ENCODE measurements at places on chromosomes 13 and 19.

GRCh38 chr13:29510651-29511084 lies 84.8 kb downstream of the SLC7A1 start:
- DNase-seq: no peak

- DNase-seq: peak; percentile 64
Observed at GRCh38 chr13:27425918-27426630, 1.7 kb downstream of the GTF3A start.

- DNase-seq: no peak
Observed at GRCh38 chr19:15318241-15318691, 14.1 kb downstream of the BRD4 start.

DNA sequence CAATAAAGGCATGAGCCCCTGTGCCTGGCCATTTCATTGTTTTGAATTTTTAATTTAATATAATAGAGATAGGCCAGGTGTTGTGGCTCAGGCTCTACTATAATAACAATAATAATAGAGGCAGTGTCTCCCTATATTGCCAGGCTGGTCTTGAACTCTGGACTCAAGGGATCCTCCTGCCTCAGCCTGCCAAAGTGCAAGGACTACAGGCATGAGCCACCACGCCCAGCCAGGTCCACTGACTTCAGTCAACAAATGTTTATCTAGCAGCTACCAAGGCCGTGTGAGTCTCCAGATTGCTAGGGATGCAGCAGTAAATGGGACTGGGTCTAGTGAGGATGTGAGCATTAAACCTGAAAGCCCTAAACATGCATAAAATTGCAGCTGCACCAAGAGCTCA lies 13.8 kb upstream of the ILF3 start:
- DNase-seq: no peak

GRCh38 chr19:55206664-55207500 lies 2.4 kb downstream of the PTPRH start:
- DNase-seq: peak; percentile 14

DNA sequence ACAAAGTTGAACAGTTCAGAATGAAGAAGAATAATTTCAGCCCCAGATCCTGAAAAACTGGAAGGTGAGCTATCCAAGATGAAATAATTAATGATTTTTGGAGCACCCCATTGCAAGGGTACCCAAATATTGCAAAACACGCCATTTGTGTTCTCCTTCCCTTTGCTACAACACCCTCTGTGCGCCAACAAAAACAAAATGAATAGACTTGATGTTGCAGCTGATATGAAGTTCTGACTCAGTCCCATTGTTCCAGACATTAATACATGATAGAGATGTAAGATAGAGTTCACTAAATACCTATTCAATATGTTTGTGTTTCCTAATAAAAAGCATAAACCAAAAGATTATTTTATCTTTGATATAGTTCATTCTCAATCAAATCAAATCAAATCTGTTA lies 287.5 kb upstream of the SOX21 start:
- DNase-seq: no peak

GRCh38 chr19:54554006-54554405 lies 19.6 kb upstream of the LILRA2 start:
- no peak for DNase-seq

- DNase-seq: no peak
Observed at GRCh38 chr13:77372275-77372674, 45.4 kb upstream of the MYCBP2 start.

- DNase-seq: no peak
Observed at GRCh38 chr13:110380359-110381028, 73.4 kb downstream of the COL4A2 start.

- DNase-seq: no peak
Observed at GRCh38 chr19:51783372-51783771, 11.6 kb upstream of the FPR3 start.

- no peak for DNase-seq
Observed at GRCh38 chr13:99514801-99515200, 13.5 kb downstream of the TM9SF2 start.

- no peak for DNase-seq
Observed at GRCh38 chr19:4474514-4475022, 2.5 kb downstream of the HDGFL2 start.

GRCh38 chr19:19004144-19004543 lies 29.2 kb downstream of the SUGP2 start:
- no peak for DNase-seq

DNA sequence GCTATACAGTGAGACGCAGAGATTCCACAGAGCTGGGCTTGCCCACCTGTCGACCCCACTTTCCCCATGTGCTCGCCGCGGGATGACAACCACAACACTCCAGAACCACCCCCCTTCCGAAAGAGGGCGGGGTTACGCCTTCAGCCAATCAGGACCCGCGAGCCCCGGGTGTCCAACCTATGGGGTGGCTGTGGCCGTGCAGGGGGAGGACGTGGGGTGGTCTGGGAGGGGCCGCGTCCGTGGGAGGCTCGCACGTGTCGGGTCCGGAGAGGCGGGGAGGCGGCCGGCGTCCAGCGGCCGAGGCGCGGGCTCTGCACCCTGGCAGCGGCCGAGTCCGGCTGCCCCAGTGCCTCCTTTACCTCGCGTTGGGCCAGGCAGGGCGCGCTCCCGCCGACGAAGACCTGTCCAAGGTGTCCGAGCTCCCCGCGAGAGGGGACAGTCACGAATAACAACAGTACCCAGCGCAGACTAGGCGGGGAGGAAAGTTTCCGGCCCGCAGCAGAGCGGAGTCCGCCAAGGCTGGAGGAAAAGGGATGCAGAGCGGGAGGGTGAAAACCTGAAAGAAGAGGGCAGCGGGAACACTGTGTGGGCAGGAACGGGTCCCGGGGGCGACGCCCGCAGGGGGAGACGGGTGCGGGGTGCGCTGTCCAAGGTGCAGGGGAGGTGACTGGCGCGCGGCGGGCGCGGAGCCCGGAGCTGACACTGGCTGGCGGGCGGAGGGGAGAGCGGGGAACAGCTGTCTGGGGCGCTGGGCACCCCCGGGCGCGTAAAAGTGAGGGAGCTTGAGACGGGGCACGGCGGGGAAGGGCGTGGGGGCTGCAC lies 911 bp downstream of the ENOX1 start:
- DNase-seq: no peak

DNA sequence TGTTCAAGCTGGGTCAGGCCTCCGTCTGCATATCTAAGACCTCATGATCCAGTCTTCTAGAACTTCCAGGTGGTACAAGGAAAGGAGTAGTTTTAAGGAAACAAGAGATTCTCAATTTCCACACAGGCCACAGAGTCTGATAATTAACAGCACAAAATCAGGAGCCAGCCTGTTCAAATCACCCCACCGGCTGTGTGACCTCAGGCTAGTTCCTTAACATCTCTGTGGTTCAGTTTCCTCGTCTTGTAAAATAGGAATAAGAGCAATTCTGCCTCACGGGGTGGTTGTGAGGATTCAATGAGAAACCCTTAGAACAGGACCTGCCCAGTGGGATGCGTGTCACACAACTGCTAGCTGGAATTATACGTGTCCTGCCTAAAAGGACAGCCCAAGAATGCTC lies 25.6 kb downstream of the FCGBP start:
- DNase-seq: no peak

DNA sequence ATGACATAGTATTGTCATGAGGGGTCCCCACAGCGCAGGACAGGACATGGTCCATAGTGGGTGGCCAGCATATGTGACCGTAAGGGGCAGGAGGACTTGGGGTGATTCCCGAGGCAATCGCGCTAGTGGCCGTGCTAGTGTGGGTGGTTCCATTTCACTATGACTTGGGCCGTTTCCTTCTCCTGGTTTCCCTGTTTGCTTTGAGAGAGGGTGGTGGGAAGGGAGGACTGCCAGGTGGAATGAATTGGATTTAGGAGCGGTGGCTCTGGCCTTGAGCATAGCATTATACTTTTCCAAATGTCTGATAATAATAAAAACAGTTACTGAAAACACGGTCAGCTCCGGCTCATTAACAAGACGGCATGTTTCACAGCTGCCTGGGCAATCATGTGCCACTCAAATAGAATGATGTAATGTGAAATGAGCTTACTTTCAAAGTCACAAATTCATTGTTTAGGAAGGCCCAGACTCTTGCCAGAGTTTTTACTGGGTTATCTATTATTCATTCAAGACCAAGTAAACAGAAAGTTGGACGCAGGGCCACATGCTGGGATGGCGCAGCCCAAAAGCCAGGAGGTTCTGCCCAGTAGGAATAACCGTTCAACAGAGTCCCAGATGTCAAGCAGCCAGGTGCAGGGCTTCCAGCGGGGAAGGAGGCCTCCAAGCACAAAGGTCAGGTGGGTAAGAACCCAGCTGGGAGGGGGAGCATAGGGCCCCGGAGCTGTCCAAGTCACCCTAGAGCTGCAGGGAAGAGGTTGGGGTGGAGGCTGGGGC lies 19.6 kb upstream of the SLC15A1 start:
- DNase-seq: no peak

DNA sequence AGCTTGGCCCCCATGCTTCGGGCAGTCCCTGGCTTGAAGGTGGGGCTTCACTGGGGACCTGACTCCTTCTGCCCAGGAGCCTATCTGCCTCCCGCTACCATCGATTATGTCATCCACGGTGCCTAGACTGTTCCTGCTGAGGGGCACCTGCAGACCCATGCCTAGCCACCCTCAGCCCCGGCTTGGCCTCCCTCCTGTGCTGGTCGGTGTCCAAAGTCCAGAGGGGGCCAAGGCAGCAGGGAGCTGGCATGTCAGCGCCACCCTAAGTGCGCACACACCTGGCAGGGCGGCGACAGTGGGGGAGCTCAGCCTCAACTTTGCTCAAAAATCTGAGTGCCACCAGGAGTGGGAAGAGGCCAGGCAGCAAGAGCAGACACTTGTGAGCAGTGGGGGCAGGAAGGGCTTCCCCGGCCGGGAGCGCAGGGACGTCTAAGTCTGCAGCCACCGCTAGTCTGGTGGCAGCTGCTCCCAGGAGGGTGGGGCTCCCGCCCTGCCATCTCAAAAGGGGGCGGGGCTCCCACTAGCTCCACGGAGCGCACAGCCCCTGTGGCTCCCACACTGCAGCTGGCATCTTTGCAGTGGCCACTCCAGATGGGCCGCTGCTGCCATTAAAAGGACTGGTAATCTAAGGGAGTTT lies 13.5 kb upstream of the URAD start:
- DNase-seq: no peak

GRCh38 chr19:19591133-19591825 lies 27.2 kb downstream of the PBX4 start:
- peak; percentile 41 for DNase-seq
